ENCODE measurements at places on chromosomes 7 and 10.

GRCh38 chr7:8157296-8157695 is 104.7 kb downstream of the ICA1 start:
- DNase-seq: no peak

DNA sequence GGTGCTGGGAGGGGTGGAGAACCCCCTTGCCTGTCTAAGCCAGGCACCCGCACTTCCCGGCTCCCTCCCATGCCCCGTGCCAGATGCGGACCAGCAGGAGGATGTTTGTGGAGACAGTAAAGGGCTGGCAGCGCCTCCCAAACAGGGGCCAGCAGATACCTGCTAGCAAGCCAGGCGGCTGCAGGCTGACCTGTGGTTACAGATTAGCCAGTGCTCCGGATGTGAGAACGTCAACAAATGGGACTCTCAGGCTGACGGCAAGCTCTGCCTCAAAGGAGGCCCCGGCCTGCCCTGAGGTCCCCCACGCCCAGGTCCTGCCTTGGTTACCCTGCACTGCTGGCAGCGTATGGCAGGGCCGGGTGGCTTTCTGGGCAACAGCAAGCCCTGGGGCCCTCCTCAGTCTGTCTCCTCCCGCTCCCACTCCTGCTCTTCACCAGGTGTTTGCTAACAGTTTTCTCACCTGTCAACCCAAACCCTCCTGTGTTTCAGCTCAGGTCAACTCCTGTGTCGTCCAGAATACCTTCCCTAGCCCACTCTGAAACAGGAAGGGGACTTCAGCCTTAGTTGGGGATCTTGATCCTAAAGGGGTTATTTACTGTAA is 85.4 kb downstream of the NEURL1 start:
- no peak for DNase-seq

GRCh38 chr10:71921324-71922027 is 42.7 kb upstream of the CHST3 start:
- DNase-seq: no peak

DNA sequence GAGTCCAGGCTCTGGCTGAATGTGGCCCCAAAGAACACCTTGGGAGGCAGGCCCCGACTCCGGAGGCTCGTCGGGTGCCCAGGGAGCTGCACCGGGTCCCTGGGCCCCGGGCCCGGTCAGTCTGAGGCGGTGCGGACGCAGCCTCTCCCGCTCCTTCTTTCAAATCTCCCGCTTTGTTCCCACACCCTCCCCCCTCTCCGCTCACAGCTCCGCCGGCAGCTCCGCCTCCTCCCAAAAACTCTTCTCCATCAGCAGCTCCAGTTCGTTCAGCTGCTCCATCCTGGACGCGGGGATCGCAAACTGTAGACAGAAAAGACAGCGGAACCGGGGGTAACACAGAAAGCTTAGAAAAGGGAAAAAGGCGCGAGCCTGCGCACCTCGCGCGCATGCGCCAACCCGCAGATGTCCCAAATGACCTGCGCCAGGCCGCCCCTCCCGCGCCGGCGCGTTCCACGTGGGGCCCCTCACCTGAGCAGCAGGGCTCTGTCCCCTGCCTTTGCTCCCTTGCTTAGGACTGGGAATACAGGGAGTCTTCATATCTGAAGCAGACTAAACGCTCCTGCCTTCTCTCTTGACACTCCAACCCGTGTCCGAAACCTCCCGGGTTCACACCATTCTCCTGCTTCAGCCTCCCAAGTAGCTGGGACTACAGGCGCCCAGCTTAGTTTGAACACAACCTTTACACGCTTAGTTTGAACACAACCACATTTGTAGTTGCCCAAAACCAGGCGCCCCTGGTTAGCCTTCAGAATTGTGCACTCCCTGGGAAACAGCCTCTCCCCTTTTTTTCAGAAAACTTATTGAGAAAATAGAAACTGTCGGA is at the start of gene DNA2:
DNA2 (minus strand) TSS at position 388 of the 823 bp plus-strand sequence; CDS start at position 279, 109 bp downstream.
- DNase-seq: peak; percentile 61

GRCh38 chr7:133789974-133790373 is 337.2 kb upstream of the LRGUK start:
- DNase-seq: peak; percentile 31

- DNase-seq: no peak
Observed at GRCh38 chr7:157357129-157358040, 20.6 kb downstream of the DNAJB6 start.

- DNase-seq: no peak
Observed at GRCh38 chr10:31822616-31823318, 105.9 kb downstream of the ARHGAP12 start.

- DNase-seq: peak; percentile 34
Observed at GRCh38 chr7:44224080-44224973, 23.5 kb downstream of the YKT6 start.

DNA sequence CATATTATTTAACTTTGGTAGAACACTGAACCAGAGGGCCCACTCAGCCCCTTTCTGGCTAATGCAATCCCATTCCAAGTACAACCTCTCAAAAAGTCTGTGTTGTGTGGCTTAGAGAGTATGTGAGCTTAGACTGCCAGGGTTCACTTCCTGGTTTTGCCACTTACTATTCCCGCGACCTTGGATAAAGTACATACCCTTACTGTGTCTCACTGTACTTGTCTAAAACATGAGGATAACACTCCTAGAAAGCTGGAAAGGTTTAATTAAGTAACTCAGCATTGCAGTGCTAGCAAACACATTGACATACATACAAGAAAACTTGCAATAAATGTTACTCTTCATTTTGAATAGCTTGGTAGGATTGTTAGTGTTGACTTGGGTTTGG is 215.8 kb downstream of the CHCHD3 start:
- no peak for DNase-seq

DNA sequence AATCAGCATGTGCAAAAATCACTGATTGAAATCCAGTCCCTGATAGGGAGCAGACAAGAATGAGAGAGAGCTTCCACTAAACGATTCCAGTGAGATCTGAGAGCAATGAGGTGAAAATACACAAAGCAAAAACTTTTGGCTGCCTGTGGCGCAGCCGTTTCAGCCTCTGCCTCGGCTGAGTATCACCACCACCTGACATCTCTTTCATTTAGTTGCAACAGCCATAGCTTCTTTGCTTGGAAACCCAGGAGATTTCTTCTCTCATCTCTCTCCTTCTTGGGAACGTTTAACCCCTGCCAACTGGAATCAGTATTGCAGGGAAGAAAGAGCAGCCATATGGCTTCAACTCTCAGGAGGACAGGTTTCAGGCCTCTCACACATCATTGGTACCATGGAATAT is 237.3 kb upstream of the AGK start:
- DNase-seq: no peak

- no peak for DNase-seq
Observed at GRCh38 chr7:128124786-128125185, 93.5 kb upstream of the LRRC4 start.

GRCh38 chr7:157310676-157311185 is 26.1 kb upstream of the DNAJB6 start:
- DNase-seq: peak; percentile 75

DNA sequence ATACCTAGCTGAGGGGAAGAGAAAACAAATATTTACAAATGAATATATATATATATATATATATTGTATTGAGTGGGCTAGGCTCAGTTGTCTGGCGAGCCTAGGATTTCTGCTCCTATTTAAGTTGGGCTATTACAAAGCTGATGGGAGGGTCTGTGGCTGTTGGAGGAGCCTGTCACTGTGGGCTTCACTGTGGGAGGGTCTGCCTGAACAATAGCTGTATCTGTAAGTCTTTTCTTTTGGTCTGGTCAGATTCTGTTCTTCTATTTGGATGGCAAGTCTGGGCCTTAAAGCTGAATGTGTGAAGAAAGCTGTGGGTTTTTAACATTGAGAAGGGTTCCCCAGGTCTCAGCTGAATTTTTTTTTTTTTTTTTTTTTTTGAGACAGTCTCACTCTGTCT is 220.6 kb upstream of the LYZL1 start:
- DNase-seq: no peak

GRCh38 chr10:125192620-125193019 is 32.3 kb upstream of the CTBP2 start:
- DNase-seq: no peak

DNA sequence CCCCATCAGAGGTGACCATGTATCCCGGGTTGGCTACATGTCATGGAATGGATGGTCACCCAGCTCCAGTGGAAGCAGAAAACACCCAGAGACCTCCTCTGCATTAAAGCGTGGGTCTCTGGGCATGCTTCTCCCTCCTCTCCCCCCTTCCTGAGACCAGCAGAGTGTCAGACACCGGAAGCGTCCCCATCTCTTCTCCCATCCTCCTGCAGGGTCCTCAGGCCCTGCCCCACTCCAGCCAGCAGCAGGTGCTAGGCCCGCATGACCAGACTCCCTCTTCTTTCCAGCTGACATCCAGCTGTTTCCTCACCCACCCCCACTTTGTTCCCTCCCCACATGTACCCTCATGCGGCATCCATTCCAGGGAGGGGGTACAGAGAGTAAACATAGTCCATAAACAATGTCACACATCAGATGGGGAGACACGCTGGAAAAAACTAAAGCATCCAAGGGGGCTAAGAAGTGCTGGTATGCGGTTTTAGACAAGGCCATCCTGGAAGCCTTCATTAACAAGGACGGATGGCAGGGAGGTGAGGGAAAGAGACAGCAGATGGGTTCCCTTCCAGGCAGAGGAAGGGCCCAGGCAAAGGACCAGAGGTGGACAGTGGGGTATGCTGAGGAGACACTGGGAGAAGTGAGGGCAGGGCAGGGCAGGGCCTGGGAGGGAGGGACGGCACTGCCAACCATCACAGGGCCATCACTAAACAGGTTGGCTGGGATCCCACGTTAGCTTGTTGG is 12.5 kb upstream of the SLC18A3 start:
- no peak for DNase-seq

DNA sequence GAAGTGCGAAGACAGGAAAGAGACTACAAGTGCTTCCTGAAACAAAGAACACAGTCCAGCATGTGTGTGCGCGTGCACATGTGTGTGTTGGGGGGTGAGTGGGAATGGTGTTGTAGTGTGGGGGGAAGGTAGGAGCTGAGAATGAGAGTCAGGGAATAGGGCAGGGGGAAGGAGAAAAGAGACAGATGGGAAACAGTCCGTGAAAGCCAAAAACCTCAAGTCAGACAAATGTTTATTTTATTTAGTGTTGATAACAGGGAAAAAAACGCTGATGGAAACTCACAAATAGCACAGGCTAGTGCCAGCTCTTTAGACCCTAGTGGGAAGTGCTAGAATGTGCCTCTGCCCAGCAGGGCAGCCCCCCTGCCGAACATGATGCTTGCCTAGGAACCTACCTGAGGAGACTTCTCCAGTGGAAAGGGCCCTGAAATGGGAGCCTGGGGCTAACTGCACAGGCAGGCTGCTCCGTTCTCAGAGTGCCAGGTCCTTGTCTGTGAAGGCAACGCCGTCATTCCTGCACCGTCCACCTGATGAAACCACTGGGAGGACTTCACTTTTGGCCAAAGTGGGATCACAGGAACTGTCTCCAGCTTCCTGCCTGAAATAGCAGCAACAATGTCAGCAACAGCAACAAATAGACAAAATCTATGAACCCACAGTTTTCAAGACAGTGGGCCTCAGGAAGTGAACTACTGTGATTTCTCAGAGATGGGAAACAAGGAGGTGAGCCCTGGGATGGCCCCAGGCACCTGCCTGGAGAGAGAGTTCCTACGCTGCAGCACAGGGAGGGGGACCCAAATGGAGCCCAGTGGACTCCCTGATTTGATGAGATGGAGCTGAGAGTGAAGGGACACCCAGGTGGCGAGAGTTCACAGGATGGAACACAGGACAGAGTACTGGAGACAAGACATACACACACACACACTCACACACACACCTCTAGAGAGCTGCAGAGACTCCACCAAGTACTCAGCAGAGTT is 379.7 kb downstream of the RPS24 start:
- DNase-seq: no peak

- no peak for DNase-seq
Observed at GRCh38 chr7:101563943-101564777, 64.9 kb downstream of the MYL10 start.

GRCh38 chr7:20560325-20561180 is 54.9 kb upstream of the ABCB5 start:
- no peak for DNase-seq

DNA sequence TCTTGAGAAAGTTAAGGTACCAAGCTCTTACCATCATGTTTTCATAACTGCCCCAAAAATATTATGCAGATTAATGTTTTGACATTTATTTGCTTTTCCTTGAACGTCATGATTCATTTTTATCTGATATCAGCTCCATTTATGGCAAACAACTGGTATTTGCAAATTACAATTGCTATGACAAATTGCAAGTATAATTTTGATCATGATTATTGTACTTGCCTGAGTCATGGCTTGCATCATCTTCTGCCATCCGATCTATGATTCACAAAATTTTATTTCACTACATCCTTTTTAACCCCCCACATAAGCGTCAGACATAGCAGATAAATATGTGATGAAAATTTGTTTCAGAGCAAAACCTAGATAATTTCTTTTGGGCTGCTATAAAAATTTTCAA is 155.0 kb downstream of the STK31 start:
- DNase-seq: peak; percentile 68
